Right ventricle myocardium inferior (tissue), 1 donor: ENCODE measurements at places on chromosomes 2 and 18.

- no peak for DNase-seq
These were observed 171.9 kb upstream of the GATA6 start for GRCh38 chr18:21997207-21998143.

- DNase-seq: no peak
These were observed 926.9 kb downstream of the DCC start for GRCh38 chr18:53266850-53267249.

GRCh38 chr2:46329803-46330775 is 32.9 kb downstream of the EPAS1 start:
- no peak for DNase-seq

GRCh38 chr18:33583901-33584300 is 5.9 kb downstream of the ASXL3 start:
- no peak for DNase-seq

- DNase-seq: no peak
These were observed 87.8 kb downstream of the KCTD18 start for GRCh38 chr2:200422071-200422470.

GRCh38 chr2:36982467-36982866 is 16.1 kb upstream of the STRN start:
- no peak for DNase-seq

- no peak for DNase-seq
These were observed at the start of gene CCDC141 for GRCh38 chr2:179049546-179050311. TSS of gene CCDC141 (minus strand) at chr2:179050137. CDS start at chr2:179049941, 196 bp downstream.

DNA sequence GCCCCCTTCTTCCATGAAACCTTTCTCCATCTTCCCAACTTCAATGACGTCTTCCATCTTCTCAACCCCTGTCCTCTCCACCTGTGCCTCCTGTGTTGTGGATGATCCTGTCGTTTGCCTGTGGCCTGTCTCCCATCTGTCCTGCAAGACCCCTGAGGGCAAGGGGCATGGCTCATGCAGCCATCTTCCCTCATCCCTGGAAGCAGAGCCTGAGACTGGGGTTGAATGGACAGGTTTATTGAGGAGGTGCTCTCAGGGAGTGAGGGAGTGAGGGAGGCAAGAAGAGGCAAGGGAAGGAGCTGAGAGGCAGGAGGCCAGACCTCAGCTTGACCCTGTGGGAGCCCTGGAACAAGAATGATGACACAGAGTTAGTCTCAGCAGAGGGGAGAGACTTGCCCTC is 7.3 kb downstream of the SPATA3 start:
- no peak for DNase-seq

DNA sequence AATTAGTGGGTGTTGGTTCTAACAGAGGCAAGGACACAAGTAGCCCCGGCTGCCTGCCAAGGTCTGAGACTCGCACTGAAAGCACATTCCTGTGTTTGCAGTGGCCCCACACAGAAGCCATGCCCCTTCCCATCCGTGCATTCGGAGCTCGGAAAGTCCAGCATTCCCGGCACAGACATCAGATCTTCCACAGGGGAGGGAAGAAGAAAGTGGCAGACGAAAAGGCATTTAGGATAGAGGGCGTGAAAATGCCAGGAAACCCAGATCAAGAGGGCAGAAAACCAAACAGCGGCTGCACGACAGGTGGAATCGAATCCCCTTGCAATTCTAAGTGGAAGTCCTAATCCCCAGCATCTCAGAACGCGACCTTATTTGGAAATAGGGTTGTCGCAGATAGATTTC is 105.5 kb upstream of the ASB18 start:
- DNase-seq: no peak

DNA sequence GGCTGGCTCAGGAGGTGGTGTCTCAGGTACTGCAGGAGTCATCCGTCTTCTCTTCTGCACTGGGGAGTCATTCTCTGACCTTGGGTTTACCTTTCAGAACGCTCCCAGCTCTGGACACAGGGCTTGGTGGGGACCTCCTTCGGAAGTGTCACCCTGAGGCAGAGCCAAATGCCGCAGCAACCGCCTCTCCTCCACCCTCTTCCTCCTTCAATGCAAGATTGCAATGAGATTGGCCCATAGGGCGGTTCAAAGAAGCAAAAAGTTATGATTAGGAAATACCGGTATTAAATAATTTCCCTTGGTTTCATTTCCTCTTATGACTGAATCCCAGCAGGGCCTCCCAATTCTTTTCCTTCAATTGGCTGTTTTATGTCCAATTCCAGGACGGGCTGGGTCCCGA is 178.8 kb downstream of the ACKR3 start:
- peak; percentile 75 for DNase-seq

DNA sequence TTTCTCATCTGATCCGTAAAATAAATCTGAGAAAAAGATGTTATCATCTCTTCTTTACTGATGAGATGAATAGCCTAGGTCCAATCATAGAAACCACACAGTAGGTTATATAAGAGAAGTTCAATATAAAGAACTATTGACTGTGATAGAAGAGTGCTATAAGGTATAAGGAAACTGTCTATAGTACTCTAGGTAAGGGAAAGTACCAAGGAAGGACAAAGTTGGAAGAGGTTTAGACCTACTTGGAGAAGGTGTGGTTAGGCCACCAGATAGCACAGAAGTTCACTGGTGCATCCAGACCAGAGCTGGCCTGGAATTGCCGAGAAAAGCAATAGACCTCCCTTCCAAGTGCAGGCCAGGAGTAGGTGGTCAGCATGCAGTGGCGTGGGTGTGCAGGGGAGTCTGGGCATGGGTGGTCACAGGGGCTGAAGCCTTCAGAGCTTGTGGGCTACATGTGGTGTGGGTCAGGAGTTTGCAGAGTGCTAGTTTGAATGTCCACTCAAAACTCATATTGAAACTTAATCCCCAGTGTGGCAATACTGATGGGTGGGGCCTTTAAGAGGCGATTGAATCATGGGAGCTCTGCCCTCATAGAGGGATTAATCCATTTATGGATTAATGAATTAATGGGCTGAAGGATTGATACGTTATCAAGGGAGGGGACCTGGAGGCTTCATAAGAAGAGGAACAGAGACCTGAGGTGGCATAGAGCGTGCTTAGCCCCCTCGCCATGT is 86.3 kb downstream of the ALPK2 start:
- DNase-seq: no peak

- no peak for DNase-seq
These were observed 52.3 kb downstream of the THOC1 start for GRCh38 chr18:215448-216010.

GRCh38 chr18:56038171-56039030 is 450.4 kb upstream of the TCF4 start:
- no peak for DNase-seq

GRCh38 chr2:36146765-36147164 is 208.8 kb upstream of the CRIM1 start:
- no peak for DNase-seq

DNA sequence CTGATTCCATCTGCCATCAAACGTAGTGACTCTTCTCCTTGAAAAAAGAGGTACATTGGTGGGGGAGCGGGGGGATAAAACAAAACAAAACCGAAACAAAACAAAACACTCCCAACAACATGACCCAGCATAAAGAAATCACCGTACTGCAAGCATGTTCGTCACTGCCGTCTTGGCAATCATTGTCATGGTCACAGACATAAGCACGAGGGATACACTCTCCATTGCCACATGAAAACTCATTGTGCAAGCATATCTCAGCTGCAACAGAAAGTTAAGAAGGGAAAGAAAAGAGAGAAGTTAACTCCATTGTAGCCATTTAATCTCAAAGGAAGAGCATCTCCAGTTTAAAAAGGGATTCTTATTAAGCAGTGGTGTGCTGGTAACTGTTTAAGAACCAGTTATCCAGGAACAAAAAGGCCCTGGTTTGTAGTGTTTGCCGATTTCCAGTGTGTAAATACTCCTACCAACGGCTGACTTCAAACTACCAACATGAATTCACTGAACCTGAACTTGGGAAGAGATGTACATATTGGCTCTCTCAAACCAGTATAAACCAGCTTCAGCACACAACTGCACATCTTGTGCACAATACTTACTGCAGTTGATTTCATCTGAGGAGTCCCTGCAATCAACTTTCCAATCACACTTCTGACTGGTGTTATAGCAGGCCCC is 68.2 kb downstream of the LRP2 start:
- no peak for DNase-seq

- no peak for DNase-seq
These were observed 165.8 kb downstream of the RPIA start for GRCh38 chr2:88857274-88857741.

- no peak for DNase-seq
These were observed 145.3 kb upstream of the MEX3C start for GRCh38 chr18:51342815-51343214.

DNA sequence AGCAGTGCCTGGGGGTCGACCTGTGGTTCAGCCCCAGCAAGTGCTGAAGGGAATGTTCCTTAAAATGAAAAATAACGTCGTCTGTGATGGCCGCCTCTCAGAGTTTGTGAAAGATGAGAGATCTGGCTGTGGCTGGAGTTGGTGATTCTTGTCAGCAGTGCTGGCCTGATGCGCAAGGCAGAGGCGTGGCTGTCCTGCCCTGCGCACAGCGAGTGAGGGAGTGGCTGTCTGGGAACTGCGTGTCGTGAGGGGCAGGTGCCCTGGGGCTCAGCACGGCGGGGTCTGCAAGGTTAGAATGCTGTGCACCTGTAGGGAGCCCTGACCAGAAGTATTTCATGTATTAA is 8.8 kb downstream of the NFATC1 start:
- peak; percentile 45 for DNase-seq

- no peak for DNase-seq
These were observed 337.1 kb downstream of the DYSF start for GRCh38 chr2:71790226-71791060.

DNA sequence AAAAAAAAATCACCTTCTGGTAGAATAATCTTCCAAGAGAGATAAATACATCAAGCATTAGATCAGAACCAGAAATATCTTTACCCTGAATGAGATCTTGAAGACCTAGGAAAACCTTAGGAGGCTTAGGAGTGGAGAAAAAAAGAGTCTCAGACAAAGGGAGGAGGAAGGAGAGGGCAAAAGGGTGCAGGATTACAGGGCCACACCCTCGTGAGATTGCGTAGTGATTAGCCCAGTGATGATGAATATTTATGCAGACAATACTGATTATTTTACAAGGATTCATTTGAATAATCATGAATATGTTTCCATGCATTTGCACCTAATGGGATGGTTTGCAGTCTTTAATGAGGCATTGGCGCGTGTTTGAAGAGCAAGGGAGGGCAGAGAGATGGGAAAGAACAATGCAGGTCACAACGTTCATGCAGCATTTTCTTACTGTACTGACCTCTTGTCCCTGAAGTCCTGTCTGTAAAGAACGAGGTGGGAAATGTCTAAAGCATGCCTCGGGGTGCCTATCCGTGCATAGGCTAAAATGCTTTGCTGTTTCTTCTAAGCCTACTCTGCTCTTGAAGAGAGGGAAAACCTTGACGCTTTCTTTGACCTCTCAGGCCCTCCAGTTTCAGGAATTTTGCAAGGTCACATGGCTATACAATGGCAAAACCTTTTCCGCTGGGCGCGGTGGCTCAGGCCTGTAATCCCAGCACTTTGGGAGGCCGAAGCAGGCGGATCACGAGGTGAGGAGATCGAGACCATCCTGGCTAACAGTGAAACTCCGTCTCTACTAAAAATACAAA is 18.6 kb upstream of the ZNF532 start:
- DNase-seq: no peak

DNA sequence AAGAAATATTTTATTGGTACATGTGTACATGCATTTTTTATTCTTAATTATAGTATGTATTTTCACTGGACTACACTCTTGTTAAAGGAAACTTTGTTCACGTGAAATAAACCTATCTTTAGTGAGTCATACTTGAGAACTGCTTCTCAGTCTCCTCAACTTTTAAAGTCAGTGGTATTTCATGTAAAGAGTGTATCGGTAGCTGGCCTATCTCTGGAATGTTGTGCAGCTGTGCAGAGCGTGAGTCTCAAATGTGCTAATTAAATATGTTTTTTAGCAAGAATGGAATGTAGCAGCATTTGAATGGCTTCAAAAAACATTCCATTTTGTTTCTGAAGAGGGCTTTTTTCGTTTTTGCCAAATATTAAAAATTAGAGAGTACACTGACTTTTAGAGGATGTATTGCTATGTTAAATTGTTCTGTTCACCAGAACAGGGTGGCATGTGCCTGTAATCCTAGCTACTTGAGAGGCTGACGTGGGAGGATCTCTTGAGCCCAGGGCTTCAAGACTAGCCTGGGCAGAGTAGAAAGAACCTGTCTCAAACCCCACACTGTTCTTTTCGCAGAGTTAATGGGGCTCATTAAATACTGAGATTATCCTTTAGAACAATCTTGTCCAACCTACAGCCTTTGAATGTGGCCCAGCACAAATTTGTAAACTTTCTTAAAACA is 14.3 kb downstream of the SPTBN1 start:
- DNase-seq: no peak

- no peak for DNase-seq
These were observed 26.4 kb upstream of the MSTN start for GRCh38 chr2:190088917-190089316.

- DNase-seq: no peak
These were observed 34.2 kb downstream of the ABCA12 start for GRCh38 chr2:215104226-215104625.
